Activated CD4-positive, alpha-beta T cell treated with anti-CD3 and anti-CD28 coated beads for 1 hour (primary cell): ENCODE measurements at places on chromosomes 1 and 21.

DNA sequence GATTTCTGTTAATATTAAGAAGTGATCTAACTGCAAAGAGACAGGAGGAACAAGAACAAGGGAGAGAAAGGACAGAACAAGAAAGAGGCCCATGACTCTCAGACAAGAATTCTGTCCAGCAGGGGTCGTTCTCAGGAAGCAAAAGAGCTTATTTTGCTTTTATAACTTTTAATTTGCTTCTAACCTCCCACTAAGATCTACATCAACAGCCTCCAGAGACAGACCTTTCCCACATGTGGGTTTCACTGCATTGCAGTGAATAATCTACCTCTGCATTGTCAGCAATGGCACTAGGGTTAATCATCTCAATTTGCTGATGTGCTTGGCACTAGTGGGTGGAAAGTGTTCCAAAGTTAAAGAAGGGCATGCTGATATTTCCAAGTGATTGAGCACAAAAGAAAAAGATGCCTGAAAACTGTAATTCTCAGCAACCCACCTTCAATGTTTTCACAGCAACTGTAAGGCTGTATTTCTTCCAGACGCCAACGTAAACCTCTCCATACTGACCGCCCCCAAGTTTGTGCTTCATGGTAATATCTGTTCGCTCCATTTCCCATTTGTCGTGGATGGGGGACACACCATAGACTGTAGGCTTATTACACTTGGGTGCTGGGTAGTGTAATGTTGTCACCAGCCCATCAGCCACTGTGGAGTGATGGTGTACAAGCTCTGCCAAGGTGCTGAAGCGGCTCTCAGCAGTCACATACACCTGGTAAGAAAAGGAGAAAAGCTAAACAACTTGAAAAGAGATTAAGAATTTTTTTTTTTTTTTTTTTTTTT is 39.5 kb downstream of the TOR3A start:
- DNase-seq: no peak

DNA sequence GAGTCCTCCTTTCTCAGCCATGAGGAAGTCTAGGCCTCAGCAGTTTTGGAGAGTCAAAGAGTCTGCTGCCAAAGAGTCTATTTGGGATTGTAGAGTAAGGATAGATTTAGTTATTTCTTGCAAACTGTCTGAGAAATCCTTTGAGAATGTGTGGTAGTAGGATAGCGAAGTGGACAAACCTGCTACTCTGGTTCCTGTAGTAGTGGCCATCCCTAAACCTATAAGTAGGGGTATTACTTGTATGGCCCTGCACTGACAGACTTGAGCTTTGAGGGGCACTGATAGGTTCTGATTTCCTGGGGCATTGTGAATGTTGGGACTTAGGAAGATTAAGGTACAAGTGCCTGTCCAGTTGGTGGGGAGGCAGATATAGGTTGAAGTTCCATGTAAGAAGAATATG is 115.9 kb upstream of the SGIP1 start:
- DNase-seq: no peak

DNA sequence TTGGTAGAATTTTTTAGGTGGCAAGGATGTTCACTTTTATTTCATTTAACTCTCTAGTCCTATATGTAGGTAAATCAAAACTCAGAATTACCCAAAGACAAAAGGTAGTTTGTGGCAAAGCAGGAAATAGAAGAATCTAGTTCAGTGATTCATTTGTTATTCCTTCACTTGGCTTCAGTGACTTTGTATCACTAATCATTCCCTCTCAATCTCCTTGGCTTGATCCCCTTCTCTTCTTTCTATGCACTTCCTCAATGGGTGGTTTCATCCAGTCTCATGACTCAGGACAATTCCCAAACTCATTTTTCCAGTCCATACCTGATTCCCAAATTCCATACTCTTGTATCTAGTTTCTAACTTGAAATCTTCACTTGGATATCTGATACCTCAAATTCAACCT is 64.9 kb downstream of the PRKACB start:
- DNase-seq: no peak

DNA sequence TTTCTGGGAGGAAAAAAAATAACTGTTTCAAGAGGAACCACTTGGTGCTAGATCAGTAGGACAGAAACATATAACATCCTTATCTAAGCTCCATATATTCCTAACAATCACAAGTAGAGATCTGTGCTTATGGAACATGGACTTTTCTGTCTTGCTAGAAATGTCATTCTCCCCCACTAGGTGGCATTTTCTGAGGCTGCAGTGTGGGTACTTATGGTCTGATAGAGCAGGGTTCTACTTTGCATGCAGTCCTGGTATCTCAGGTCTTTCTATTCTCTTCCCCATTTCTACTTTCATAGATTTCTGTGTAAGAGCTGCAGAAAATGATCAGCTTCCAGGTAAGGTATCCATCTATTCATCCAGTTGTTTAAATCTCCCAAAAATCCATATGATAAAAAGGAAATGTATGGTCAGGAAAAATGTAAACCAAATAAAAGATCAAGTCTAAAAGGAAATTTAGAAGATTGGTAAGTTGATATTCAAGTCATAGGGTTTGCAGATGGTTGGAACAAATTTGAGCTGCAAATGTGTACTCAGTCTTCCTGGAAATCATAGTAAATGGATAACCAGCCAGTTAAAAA is 1.5 kb downstream of the ZNF684 start:
- no peak for DNase-seq

DNA sequence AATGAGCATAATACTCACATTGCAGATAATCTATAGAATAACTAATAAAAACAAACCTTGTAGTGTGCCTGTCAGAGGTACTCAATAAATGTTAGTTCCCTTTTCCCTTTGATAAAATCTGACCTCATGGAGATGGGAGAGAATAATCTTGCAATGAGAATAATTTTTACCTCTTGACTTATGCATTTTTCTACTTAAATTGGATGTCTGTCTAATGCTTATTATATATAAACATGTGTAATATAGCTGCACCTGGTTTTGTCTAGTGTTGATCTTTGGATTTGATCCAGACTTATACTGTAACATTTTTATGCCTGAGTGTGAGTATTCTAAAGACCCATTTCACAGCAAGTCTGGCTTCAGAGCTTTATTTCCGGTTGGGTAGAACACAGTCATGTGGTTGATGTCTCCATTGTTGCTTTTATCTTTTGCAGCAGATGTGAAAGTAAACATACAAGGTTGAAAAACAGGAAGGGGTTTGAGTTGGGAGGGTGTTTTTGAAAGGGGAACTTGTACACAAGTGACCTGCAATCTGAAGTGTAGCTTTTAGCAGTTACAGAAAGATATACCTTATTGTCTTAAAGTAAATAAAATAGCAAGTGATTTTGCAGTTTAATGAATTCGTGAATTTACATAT is 12.4 kb downstream of the EPB41 start:
- DNase-seq: no peak

DNA sequence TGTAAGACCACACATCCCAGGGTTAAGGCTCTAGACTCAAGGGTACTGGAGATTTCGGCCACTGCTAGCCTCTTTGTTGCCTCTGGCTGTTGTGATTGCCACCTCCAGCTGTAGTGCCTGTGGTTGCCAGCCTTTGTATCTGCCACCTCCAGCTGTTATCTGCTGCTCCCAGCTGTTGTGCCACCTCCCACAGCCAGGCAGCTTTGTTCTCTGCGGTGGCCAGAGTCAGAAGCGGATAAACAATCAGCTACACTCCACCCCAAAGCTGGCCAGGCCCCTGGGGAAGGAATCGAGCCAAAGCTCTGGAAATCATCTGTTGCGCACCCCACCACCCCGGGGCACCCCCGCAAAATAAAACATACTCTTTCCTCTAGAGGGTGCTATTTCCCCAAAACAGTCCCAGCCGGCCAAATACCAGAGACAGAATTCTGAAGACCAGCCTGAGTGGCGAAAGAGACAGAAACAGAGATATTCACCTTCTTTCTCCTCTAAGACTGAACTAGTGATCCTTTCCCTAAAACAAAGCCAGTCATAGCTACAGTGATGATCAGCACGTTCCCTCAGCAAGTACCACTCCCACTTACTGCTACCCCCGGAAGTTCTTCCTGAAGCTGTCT is 14.8 kb upstream of the PIGM start:
- no peak for DNase-seq

- DNase-seq: no peak
These were observed 8.5 kb downstream of the C1orf21 start for GRCh38 chr1:184395370-184395769.

DNA sequence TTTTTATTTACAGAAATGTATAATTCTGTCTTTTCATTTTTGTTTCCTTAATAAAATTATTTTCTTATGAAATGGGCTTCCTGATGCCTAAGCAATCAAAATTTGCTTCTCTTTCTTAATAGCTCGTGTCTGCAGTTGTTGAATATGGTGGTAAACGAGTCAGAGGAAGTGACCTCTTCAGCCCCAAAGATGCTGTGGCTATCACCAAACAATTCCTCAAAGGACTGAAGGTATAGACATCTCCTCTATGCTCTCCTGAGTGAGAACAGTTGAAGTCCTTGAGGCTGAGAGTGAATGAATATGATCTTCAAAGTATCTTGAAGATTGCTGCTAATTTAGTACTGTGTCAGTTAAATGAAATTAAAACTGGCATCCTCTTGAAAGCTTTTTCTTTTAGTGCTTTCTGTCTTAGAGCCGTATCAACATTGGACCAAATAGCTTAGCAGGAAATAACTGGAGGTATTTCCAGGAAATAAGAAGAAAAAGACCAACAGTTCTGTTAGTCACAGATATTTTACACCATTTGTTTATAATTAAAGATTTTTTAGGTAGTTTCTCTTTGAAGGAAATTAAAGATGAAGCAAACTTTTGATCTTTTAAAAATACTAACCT is 24.7 kb downstream of the VPS45 start:
- no peak for DNase-seq

- no peak for DNase-seq
These were observed 40.1 kb downstream of the BCAR3 start for GRCh38 chr1:93641527-93641926.

- DNase-seq: no peak
These were observed 22.0 kb downstream of the TNFRSF1B start for GRCh38 chr1:12188657-12189327.

DNA sequence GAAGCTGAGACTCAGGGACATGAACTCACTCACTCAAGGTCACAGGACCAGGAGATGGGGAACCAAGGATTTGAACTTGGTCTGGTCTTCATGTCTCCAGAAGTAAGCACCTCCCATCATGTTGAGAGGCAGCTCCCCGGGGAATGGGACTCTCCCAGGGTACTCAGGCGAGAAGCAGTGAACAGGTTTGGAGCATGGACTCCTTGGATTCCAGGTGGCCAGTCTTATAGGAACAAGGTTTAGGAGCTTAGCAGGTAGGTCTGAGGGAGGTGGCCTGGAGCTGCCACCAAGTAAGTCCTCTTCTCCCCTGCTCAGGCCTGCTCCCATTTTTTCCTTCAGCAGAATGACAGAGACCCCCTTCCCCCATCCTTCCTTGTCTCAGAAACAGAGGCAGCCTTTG is 14.9 kb upstream of the ARHGEF10L start:
- DNase-seq: no peak

DNA sequence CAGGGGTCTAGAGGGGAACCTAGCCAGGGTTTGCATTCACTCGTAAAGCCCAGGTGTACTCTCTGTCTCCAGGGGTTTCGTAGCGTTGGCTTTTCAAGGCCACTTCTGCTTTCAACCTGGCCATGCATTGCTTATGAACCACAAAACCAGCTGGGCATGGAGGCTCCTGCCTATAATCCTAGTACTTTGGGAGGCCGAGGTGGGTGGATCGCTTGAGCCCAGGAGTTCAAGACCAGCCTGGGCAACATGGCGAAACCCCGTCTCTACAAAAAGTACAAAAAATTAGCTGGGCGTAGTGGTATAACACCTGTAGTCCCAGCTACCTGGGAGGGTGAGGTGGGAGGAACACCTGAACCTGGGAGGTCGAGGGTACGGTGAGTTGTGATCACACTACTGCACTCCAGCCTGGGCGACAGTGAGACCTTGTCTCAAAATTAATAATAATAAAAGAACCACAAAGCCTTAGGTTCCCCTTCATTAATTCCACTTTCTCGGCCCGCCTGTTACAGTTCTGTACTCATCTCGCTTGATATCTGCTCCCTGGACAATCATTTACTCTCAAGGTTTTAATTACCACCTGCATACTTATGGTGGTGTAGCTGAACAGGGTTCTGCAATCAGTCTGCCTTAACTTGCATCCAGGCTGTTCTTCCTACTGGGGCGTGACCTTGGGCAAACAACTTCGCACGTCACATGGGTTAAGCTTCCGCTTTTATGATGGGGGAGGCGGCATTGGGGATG is 6.1 kb downstream of the SLC16A4 start:
- DNase-seq: no peak

DNA sequence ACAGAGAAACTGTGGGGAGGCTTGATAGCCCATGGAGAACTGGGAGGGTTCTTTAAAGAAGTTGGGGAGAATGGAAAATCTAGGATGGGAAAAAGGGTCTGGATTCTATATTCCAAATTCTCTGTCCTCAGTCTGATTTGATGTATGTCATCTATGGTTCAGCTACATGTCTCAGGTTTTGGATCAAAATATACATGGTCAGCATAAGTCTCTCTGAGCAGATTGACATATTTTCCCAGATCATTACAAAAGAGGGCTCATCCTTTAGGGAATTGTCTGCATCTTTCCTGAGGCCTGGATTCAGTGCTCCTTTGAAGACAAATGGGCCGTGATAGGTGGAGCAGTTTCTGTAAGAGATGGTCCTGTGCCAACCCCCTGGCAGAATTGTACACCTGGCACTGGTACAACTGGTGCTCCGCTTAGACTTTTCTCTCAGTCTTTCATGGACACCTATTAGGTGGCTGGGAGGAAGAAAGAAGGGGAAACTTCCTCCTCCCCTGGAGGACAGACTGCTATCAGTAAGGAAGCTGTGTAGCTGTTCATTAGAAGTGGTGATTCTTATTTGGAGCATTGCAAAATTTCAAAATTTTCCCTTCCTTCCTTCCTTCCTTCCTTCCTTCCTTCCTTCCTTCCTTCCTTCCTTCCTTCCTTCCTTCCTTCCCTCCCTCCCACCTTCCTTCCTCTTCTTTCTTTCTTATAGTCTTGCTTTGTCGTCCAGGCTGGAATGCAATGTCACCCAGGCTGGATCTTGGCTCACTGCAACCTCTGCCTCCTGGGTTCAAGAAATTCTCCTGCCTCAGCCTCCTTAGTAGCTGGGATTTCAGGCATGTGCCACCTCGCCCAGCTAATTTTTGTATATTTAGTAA is 26.1 kb upstream of the RGL1 start:
- no peak for DNase-seq

GRCh38 chr1:237197470-237198425 is 155.8 kb downstream of the RYR2 start:
- no peak for DNase-seq

GRCh38 chr1:153749408-153750005 is 21.7 kb downstream of the INTS3 start:
- peak; percentile 70 for DNase-seq

- no peak for DNase-seq
These were observed 100.8 kb downstream of the PBX1 start for GRCh38 chr1:164659621-164660411.

DNA sequence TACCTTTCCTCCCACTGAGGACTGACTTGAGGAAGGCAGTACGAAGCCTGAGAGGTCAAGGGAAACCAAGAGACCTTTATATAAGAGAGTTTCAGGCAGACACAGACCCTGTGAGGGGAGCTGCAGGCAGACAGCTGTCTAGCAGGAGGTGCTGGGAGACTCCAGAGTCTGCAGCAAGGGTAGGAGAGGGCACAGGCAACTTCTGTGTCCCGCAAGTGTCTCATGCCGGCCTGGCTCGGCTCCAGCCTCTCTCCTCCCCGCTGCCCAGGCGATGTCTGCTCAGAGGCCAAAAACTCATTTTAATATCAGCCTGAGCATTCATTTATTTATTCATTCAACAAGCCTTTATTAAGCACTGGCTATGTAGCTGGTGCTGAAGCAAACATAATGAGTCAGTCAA is 83.0 kb downstream of the KIRREL1 start:
- DNase-seq: no peak
